ENCODE measurements at places on chromosomes 1 and 21. TPM values are rescaled to one million over a fixed set of nuclear protein-coding genes. Genes with fewer than 3 reads are reported as not detected.
A peak's percentile ranks its signal among the peaks of the same experiment; 100 is the strongest.

The BCL2L15 gene
- polyA plus RNA-seq: 0.59 TPM

The FBXO28 gene
- polyA plus RNA-seq: 16.5 TPM

The TMEM269 gene
- 0.83 TPM for polyA plus RNA-seq

The RBP7 gene
- 3.2 TPM for polyA plus RNA-seq

The MOV10 gene
- 58.5 TPM for polyA plus RNA-seq

The CAMSAP2 gene
- 17.6 TPM for polyA plus RNA-seq

The CHD1L gene
- polyA plus RNA-seq: 20.2 TPM

The GPR52 gene
- not detected for polyA plus RNA-seq

The MCM3AP gene
- 58.9 TPM for polyA plus RNA-seq

The SPRR3 gene
- not detected for polyA plus RNA-seq

DNA sequence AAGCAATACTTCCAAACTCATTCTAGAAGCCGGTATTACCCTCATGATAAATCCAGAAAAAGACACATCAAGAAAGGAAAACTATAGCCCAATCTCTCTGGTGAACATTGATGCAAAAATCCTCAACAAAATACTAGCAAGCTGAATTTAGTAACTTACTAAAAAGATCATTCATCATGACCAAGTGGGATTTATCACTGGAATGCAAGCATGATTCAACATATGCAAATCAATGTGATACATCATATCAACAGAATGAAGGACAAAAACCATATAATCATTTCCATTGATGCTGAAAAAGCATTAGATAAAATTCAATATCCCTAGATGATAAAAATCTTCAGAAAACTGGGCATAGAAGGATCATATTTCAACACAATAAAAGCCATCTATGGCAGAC, 402.9 kb downstream of the TGFB2 start:
- no peak for DNase-seq

DNA sequence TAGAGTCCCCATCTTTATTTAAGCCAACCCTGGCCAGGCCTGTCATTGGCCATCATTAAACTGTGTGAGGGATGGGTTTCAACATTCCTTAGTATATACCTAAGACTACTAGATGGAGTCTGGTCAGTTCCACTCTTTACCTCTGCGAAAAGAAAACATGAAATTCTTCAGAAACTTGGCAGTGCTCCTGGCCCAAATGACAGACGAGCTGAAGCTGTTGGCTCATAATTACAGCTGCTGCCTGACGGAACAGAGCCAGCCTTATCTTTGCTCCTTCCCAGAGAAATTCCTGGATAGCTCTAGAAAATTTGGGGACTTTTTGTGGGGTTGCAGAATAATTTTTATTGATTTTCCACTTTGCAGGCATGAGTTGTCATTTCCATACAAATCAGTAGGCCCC, 30.4 kb downstream of the NPHS2 start:
- no peak for DNase-seq

DNA sequence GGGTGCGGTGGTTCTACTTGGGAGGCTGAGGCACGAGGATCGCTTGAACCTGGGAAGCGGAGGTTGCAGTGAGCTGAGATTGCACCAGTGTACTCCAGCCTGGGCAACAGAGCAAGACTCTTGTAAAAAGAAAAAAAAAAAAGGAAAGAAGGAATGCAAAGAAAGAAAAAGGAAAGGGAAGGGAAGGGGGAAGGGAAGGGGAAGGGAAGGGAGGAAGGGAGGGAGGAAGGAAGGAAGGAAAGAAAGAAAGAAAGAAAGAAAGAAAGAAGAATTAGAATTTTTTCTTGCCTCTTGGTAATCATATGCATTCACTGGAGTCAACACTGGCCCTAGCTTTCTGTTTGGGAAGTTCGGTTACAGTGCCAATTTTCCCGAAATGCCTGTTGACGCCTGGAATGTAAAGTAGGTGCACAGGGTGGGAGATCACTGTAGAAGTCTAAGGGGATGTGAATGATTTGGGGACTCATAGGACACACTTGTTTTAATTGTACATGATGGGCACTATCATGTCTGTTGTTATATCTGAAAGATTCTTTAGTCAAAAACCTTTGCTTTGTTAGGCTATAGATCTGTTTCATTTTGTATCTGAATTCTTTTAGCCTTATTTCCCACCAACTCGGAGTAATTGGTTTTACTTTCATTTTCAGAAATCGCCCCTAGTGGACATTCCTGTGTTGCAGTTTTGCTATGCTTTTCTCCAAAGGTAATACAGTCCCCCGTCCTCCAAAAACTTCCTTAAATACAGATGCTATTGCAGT, 59.8 kb upstream of the MORC3 start:
- DNase-seq: peak; percentile 83

GRCh38 chr1:63435161-63435560, 67.7 kb downstream of the ALG6 start:
- no peak for DNase-seq

GRCh38 chr1:14320518-14320917, 278.0 kb upstream of the KAZN start:
- DNase-seq: no peak

DNA sequence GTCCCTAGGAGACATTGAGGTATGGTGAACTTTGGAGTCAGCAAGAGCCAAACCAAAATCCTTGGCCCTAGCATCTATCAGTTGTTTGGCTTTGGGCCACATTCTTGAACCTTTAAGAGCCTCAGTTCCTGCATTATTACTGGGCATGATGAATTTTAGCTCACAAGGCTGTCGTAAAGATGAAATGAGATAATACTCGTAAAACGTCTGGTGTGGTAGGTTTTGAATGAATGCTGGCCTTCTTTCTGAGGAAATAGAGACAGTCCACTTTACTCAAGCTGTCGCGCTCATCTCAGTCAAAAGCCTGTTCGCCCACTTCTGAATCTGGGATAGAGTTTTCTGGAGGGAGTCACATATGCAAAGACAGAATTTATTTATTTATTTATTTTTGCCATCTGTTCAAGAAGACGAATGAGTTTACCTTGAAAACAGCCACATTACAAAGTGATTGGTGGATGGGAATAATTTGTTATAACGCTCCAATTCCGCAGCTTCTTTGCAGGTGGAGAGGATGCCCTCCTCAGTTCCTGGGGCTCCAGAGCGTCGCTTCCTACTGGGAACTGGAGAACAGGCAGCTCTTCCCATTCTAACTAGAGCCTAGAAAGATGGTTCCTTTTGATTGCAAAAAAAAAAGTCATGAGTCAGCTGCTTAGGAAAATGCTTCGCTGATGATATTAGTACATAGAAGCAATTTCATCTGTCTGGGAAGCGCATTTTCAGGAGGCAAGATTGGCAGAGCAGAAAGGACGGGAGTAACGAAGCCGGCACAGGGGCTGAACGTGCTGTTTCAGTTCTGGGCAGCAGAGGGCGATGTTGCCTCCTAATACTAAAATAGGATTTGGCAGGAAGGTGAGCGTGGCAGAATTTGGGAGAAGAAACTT, 49.9 kb upstream of the CYP2J2 start:
- no peak for DNase-seq

DNA sequence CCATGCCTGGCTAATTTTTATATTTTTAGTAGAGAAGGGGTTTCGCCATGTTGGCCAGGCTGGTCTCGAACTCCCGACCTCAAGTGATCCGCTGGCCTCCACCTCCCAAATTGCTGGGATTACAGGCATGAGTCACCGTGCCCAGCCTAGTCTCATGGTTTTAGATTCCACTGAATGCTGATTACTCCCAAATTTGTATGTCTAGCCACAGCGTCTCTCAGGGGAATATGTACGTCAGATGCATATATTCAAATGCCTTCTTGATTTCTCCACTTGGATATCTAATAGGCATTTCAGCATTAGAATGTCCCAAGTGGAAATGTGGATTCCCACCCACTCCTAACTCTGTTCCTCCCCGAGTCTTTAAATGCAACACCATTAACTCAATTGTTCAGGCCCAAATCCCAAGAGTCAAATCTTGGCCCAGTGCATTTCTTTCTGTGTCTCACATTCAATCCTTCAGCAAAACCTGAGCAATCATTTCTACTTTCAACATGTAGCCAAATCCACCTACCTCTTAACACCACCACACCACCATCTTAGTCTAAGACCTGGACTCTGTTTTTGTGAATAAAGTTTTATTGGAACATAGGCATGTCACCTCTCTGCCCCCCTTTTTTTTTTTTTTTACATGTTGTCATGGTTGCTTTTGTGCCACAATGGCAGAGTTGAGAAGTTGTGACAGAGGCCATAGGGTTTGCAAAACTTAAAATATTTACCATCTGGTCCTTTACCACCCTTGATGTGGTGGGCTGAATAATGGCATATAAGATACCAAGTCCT, 9.8 kb upstream of the CAMTA1 start:
- no peak for DNase-seq

DNA sequence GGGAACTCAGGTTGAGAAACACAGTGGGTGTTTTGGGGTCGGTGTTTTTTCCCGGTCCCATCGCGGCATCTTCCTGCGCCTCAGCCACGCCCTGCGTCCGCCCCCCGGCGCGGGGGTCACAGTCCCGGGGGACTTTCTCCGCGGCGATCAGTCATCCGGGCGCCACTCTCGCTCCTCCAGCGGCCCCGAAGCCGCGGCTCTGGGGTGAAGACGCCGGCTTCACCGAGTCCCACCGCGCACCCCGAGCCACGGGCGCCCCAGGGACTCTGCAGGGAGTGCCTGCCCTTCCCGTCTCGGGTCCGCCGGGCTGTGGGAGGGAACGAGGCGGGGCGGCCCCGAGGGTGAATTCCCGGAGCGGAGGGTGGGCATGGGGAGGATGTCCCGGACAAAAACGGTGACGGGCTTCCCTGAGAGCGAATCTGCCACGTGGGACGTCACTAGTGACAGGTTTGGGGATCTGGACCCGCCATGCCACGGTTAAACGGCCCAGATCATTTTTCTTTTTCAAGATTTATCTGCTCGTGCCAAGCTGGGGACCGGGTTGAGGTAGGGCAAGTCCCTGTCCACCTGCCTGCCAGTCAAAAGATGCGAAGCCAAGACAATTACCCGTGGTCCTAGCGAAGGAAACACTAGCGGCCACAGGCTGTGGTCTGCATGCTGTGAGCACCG, 717 bp upstream of the BATF3 start:
- DNase-seq: no peak

DNA sequence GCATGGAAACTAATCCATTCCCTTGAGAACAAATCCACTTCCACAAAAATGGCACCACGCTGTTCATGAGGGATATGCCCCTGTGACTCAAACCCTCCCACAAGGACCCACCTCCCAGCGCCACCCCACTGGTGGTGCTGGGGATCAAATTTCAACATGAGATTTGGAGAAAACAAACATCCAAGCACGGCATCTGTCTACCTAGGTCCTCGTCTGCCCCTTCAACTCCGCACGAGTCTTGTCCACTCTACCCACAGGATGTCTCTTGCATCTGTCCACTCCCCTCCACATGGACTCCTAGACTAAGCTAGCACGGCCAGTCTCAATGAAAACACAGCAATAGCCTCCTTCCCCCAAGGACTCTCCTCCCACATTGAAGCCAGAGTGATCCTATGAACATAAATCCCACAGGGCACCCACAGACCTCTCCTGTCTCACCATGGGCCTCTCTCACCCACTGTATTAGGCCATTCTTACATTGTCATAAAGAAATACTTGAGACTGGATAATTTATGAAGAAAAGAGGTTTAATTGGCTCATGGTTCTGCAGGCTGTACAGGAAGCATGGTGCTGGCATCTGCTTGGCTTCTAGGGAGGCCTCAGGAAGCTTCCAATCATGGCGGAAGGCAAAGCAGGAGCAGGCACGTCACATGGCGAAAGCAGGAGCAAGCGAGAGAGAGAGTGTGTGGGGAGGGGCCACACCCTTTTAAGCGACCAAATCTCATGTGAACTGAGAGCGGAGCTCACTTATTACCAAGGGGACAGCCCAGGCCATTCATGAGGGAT, 101.4 kb downstream of the TOMM20 start:
- no peak for DNase-seq

DNA sequence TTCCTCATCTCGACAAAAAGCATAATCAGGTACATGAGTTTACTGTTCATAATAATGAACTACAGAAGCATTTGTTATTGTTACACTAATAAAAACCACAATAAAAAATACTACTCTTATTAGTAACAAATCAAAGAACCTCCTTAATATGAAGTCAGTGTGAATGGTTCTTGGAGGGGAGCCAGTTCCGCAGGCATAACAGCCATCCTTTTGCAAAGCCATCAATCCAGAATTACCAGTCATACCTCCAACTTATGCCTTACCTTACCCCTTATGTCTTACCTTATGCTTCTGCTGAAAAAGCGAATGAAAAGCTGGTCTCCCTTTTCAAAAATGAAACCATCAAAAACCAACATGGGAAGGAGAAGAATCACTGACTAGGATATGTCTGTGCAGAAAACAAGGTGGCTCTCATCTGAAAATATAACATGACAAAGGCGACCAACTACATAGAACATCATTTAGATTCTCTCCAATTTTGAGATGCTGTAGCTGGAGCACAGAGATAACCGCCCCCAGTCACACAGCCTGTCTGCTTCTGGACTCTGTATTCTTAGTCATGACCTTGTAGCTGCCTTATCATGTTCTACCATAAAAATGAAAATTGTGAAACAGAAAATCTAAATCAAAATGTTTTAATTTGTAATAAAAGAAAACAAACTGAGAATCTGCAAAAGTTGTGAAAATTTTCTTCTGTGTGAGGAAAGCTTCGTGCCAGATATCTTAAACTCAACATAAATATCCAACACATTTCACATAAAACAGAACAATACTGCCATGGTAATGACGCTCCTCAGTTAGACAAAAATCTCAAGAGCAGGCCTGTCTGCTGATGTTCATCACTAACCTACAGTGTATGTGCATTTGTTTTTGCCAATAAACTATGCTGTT, 438.2 kb downstream of the SMYD3 start:
- DNase-seq: no peak

GRCh38 chr1:168845140-168845539, 116.1 kb upstream of the DPT start:
- no peak for DNase-seq

- DNase-seq: no peak
Measured at GRCh38 chr1:221719987-221720386, 21.9 kb downstream of the DUSP10 start.

DNA sequence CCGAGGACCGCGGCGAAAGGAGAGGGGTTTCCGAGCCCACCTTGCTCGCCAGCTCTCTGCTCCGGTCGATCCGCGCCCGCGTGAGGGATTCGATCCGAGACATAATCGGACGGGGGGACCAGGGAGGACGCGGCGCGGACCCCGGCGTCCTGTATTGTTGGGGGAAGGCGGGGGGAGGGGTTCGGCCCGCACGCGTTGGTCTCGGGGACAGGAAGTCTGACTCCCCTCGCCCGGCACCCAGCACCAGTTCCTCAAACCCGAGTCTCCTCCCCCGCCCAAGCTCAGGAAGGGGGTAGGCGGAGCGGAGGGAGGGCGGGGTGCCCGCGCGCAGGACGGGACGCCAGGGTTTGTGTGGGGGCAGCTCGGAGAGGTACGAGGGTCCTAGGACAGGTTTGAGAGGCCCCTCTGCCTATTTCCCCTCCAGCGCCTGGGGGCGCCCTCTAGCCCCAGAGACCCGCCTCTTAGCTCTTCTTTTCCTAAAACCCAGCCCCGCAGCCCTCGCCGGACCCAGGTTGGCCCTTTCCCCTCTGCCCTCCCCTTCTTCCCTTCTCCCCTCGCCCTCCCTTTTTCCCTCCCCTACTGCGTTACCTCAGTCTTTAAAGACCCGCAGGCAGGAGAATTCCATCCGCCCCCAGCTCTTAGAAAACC, at the start of gene ARHGEF2:
TSS of gene ARHGEF2 (minus strand) at position 223 of the 648 bp plus-strand sequence. CDS start at position 103, 120 bp downstream.
- DNase-seq: no peak

Data from forelimb muscle (tissue), 1 donor.